ENCODE measurements at places on chromosomes 7 and 10. TPM values are rescaled to one million over a fixed set of nuclear protein-coding genes. Genes with fewer than 3 reads are reported as not detected.

Gene ANKRD2
- total RNA-seq: not detected

Gene TMEM26
- total RNA-seq: 5.5 TPM

Gene CALHM3
- total RNA-seq: 0.14 TPM

Gene CNNM1
- total RNA-seq: 0.08 TPM

Gene KIF5B
- total RNA-seq: 42.0 TPM

Gene UCN3
- total RNA-seq: not detected

Gene GOLGA7B
- 0.05 TPM for total RNA-seq

Measured in liver (tissue), 10 donors.